Naive thymus-derived CD4-positive, alpha-beta T cell (primary cell): ENCODE measurements at places on chromosomes 7 and 10.

- DNase-seq, result no peak
Observed at GRCh38 chr7:132077971-132078685, 498.1 kb downstream of the PLXNA4 start.

DNA sequence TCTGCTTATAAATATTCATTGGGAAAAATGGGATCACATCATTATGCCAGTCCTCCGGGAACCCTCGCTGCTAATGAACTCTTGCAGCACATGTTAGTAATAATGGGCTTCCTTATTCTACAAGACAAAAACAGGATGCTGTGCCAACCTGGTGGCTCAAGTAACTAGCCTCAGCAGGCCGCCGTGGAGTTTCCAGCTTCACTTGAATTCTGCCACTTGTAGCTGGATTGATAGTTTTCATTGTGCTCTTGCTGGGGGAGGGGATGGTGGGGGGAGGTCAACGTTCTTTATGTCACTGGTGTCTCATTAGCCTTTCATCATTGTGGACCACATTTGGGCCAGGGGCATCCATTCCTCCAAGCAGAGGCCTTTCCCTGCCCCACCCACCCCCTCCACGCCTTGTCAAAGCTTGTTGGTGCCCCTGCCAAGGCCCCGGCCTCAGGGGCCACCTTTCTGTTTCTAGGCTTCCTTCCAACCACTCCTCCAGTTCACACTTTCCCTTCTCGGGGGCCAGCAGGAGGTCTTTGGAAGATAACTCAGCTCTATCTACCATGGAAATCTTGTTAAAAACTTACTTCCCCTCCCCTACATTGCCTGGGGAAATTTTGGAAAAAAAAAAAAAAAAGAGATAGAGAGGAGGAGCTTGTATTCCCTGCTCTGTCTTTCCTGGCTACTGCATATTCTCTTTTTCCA lies 153.9 kb downstream of the BMPER start:
- no peak for DNase-seq

GRCh38 chr7:518630-519483 lies 789 bp downstream of the PDGFA start:
- DNase-seq, result no peak

DNA sequence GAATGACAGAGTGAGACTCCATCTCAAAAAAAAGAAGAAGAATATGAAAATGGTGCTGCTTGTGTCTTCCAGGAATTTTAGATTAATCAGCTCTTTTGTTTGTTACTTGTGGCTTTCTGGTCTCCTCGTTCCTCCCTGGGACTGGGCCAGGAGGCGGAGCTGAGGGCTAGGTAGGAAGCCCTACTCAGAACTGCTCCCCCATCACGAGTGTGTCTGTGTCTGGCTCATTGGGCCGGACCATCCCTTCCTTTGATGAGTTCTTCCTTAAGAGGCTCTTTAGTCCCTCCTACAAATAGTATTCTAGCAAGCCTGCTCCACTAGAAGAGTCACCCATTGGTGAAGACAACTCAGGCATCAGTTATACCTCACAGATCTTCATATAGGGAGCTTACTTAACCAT lies 56.8 kb upstream of the YAE1 start:
- DNase-seq, result no peak

GRCh38 chr7:91263384-91264045 lies 718 bp upstream of the FZD1 start:
- no peak for DNase-seq
